ENCODE measurements at places on chromosomes 1 and 21. TPM values are rescaled to one million over a fixed set of nuclear protein-coding genes. Genes with fewer than 3 reads are reported as not detected.

DNA sequence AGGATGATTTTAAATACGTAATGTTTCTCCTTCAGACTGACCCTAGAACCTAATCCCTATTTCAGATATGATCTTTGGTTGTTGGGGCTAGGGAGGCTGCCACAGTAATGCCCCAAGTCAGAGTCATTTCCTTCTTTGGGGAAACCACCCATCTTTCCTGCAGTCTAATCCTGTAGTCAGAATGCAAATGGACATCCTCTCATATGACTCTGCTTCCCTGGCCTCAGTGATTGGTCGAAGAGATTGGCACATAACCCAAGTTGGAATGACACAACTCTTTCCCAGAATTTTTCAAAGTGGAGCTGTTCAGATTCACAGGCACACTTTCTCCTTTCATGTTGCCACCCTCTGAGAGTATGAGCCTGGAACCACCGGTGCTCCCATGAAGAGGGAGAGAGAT lies 58.8 kb upstream of the ZNF644 start:
- no peak for DNase-seq

The SMAP2 gene
- 25.9 TPM for total RNA-seq

The UCHL5 gene
- 46.5 TPM for total RNA-seq

- peak; percentile 32 for DNase-seq
These were observed 162.4 kb downstream of the ZSCAN20 start for GRCh38 chr1:33634806-33635205.

GRCh38 chr1:63758791-63759190 lies 15.0 kb upstream of the ROR1 start:
- DNase-seq, result peak; percentile 72

GRCh38 chr1:41345434-41346075 lies 15.7 kb upstream of the FOXO6 start:
- no peak for DNase-seq

The GJB3 gene
- total RNA-seq, result 20.7 TPM

The LYPD8 gene
- 40.8 TPM for total RNA-seq

- DNase-seq, result no peak
These were observed 12.9 kb downstream of the KCNJ6 start for GRCh38 chr21:37903396-37903795.

DNA sequence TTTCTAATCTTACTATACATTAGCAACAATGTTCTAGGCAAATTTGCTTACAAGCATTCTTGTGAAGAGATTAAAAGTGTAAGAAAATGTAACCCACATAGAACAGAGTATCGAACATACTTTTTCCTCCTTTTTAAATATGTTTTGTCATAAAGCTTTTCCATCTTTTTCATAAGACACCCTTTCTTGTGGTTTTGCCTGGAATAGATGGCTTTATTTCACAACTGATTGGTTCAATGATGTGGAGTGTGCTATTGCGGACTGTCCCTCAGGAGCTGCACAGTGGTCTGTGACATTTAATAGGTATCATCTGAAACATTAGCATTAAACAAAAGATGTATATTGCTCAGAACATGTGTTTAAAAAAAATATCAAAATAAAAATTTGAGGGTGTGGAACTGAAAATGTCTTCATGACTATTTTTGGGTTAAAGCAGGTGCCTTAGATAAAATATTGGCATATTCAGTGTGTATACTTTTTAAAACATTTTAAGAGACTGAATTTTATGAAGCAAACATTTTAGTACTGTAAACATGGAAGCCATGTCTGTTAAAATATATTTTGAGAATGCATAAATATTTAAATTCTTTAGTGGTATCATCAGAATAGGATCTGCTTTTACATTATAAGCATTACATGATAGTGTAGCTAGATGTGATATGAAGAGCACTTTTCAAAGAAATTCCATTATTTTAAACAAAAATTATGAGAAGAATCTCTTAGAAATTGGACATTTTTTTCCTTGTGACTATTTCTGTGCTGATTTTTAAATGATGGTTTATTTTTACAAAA lies 48.3 kb upstream of the C1orf146 start:
- no peak for DNase-seq

DNA sequence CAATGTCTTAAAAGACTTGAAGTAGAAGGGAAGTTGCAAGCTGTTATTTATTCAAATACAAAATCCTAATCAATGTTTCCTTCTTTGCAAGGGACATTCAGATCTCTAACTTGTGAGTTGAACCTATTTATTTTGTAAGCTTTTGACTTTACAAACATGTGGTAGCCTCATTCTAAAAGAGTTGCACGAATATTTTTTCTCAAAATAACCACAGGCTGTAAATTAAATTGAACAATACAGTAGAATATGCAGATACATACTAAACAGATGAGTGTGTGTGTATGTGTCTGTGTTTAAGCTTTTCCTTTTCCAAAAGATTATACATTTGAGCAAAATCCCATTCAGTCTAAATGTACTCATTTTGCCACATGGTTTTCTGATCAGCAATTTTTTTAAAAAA lies 4.8 kb upstream of the DYNLT5 start:
- no peak for DNase-seq

The FAM131C gene
- 0.21 TPM for total RNA-seq

- no peak for DNase-seq
These were observed 22.2 kb downstream of the TSHB start for GRCh38 chr1:115051850-115052249.

DNA sequence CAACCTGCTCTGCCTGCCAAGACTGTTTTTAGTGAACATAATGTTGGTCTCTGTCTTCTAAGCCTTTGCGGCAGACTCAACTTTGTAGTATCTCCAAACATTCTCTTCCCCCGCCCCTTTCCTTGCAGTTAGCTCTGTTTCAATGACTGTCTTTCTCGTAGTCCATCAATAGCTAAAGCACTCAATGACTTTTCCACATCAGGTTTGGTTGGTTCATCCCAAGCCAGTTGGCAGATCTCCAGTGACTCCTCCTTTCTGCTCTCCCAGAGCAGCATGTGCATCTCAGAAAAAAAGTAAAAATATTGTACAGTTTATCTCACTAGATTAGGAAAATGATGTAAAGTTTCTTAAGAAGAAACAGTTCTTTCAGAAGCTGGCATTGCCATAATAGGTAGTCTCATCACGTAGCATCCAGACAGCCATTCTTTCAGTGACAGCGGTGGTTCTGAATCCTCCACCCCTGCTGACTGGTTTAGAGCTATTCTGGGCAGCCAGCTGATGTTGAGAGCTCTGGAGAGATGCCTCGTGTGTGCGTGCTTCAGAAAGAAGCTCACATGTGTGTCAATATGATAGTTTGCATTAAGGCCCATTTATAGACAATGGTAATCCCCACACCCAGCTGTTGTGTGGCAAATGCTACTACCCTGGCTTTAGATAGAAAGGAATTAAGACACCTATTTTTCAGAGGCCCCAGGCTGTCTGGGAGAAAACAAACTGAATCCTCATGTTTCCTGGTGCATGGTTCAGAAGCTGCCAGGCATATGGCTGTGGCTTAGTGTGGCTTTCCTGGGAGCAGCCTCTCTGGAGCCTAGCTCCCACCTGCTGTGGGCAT lies 53.2 kb downstream of the CNN3 start:
- DNase-seq, result no peak

The NOS1AP gene
- total RNA-seq, result 14.4 TPM

- DNase-seq, result no peak
These were observed 88.3 kb downstream of the SMYD3 start for GRCh38 chr1:246418565-246419312.

DNA sequence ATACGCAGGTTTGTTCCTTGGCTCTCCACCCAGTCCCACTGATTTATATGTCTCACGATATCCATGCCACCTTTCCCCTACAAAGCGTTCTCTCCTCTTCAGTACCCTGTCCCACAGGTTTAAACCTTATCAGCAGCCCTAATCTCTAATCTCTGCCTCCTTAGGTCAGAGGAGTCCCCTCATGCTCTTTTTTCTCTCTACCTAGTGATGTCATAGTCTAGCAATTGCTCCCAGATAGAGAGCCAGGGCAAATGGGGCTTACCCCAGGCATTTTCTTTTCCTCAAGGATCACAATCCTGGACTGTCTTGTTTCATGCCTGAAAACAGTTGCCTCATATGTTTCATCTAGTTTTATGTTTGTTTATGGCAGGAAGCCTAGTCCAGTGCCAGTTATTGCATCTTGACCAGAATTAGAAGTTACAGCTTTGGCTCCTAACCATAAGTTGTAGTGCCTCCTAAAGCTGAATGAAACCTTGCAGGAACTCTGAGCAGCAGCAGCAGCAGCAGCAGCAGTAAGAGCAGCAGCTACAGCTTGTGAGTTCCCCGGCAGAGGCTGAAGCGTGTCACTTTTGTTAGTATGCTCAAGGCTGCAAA lies 26.7 kb upstream of the TP53BP2 start:
- no peak for DNase-seq

The SFN gene
- 239 TPM for total RNA-seq

DNA sequence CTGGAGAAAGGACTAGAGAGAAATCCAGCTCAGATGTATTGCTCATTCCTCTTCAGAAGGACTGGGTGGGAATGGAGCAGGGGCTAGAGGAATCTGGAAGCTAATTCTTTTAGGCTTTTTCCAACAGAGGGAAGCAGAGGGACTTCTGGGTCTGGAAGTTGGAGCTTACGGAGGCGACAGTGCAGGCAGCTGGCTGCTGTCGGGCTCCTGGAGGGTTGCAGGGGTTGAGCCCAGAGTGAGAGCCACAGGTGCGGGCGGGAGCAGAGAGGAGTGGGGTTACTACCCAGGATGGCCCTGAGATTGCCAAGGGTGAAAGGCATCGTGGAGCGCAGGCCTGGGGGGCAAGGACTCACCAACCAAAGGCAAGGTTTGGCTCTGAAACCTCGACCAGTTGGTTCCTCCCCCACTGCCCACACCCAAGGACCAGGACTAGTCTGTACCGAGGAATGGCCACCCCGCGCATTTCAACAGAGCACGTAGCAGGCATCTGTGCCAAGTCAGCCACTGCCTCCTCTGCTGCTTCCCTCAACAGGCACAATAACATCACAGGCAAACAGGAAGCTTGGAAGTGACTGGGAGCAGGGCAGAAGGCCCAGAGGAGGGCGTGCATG lies 22.7 kb upstream of the EDN2 start:
- no peak for DNase-seq

GRCh38 chr1:165364568-165365133 lies 8.1 kb upstream of the LMX1A start:
- no peak for DNase-seq

GRCh38 chr1:167232801-167233200 lies 12.1 kb downstream of the POU2F1 start:
- DNase-seq, result no peak

- no peak for DNase-seq
These were observed 164.6 kb downstream of the NCAM2 start for GRCh38 chr21:21162786-21163185.

DNA sequence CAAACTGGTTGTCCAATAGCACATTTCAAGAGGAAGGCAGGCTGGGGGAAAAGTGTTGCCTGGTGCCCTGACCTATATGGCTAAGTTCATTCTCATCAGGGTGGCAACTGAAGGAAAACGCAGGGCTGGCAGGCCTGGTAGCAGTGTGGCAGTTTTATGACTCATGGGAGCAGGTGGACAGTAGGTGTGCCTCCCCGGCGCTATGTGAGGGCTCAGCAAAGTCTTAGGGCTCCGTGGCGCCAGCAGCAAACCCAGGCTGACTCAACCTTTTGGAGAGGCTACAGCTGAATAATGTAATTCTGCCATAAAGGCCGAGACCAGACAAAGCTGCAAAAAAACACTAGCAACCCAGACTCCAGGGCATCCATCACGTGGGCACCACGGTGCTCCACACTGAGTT lies 23.6 kb downstream of the GADD45A start:
- peak; percentile 74 for DNase-seq

DNA sequence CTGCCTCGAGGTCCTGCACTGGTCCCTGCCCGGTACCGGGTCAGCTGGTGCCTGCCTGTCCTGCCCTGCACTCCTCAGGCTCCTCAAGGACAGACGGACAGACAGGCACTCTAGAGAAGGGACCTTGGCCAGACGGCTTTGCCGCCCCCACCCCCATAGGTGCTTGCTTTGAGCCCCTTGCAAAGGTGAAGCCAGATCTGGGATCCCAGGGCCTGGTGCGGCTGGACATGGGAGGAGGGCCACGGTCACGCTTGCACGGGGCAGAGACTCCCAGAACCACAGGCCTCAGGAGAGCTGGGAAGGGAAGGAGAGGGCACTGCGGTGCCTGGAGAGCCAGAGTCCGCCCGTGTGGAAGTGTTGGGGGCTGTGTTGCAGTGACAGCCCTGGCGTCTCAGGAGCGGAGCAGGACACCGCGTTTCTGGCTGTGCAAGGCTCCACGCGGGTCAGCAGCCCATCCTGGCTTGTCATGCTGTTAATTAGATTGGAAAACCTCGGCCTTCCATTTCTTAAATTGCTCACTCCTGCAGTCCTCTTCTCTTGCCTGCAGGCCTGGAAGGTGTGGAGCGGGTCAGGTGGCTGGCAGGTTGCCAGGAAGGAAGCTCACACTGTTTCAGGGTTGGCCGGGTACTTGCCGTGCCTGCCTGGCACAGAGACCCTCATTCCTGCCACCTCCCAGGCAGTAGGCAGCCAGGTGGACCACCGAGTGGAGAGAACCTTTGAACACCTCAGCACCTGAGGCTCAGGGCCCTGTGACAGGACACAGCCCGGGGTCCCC lies 16.3 kb downstream of the COL18A1 start:
- DNase-seq, result no peak

DNA sequence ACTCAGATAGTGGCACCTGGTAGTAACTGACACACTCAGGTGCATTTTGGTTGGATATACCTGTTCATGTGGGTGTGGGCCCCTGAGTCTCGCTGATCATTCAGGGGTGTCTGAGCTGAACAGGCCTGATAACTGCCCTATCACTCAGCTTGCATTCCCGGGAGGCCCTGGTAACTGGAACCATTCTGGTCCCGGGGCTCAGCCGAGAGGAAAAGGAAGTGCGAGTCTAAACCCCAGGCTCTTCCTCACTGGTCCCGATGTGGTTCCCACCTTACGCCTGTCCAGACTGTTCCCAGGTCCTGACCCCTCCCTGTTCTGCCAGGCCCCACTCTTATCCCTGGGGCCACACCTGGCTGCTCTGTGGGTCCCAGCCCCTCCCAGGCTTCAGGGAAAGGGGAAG lies 11.7 kb upstream of the CDK18 start:
- no peak for DNase-seq
